Endodermal cell (in vitro differentiated cells): ENCODE measurements at places on chromosomes 7 and 10. TPM values are rescaled to one million over a fixed set of nuclear protein-coding genes. Genes with fewer than 3 reads are reported as not detected.
A peak's percentile ranks its signal among the peaks of the same experiment; 100 is the strongest.

The TNKS2 gene
- total RNA-seq, result 51.0 and 51.3 TPM in 2 replicates

The PLXNA4 gene
- 33.3 and 42.7 TPM in 2 replicates for total RNA-seq

The ST8SIA6 gene
- total RNA-seq, result 0.33 to 0.46 TPM (median 0.40 TPM) in 3 replicates

The NOS3 gene
- total RNA-seq, result 9.1 to 9.7 TPM (median 9.4 TPM) in 3 replicates

The PRF1 gene
- not detected in 2 replicates for total RNA-seq

The SMKR1 gene
- 0.76 to 1.0 TPM (median 0.97 TPM) in 3 replicates for total RNA-seq

The MSMB gene
- 1.7 to 2.4 TPM (median 2.0 TPM) in 3 replicates for total RNA-seq

The CUBN gene
- total RNA-seq, result 0.55 to 2.4 TPM (median 0.75 TPM) in 3 replicates

The GSDME gene
- 9.8 to 19.2 TPM (median 17.9 TPM) in 3 replicates for total RNA-seq

The VPS26A gene
- 38.4 and 41.2 TPM in 2 replicates for total RNA-seq

The STRIP2 gene
- total RNA-seq, result 13.8 and 15.8 TPM in 2 replicates

The SLC39A12 gene
- not detected in 3 replicates for total RNA-seq

DNA sequence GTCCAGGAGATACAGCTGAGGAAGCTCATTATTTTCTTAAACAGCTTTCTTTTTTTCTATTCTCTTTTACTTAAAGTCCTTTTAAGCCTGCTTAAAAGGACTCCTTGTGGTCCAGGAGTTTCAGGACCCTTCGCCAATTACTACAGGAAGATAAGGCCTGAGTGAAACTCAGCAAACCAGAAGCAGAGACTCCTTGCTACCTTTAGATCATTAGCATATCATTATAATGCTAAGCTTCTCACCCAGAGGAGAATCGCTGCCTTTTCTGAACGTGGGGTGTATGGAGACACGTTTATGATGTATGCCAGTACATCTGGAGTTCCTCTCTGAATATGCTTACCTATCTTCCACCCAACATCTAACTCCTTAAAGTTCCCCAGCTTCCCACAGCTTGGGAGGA lies 47.5 kb downstream of the ANKMY2 start:
- peaks cover 20% of the 10 kb centered on the region for H3K4me1 ChIP-seq
- DNase-seq, result no peak
- no peak overlapping the region for H3K4me3 ChIP-seq
- H3K27ac ChIP-seq, result no peak overlapping the region

- no peak overlapping the region for H3K27ac ChIP-seq
- peaks cover 39% of the 10 kb centered on the region for H3K36me3 ChIP-seq
- no peak overlapping the region for H3K4me3 ChIP-seq
- DNase-seq, result no peak
Measured at GRCh38 chr10:11229893-11230292, 212.2 kb downstream of the CELF2 start.

DNA sequence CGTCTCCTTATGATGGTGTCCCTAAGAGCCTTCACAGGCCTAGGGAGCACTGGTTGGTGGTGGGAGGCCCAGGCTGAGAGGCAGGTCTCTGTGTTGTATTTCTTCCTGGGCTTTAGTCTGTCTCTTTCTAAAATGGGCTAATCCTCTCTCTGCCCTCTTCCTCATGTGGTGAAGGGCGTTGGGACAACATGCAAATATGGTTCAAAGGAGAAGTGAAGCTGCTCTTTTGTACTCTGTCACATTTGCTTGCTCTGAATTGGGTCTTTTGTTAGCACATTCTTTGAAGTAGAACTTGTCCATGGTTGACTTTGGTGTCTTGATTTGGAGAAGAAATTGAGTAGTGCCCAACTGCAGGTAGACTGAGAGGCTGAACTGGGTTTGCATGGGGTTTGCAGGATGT lies 814 bp downstream of the HK1 start:
- H3K36me3 ChIP-seq, result no peaks in the 10 kb centered on the region
- H3K4me1 ChIP-seq, result peaks cover 5% of the 10 kb centered on the region
- H3K4me3 ChIP-seq, result no peak overlapping the region
- H3K27ac ChIP-seq, result no peak overlapping the region

- H3K36me3 ChIP-seq, result no peaks in the 10 kb centered on the region
- no peaks in the 10 kb centered on the region for H3K27me3 ChIP-seq
- no peak overlapping the region for H3K27ac ChIP-seq
- DNase-seq, result no peak
Measured at GRCh38 chr7:4416396-4417056, 265.6 kb upstream of the FOXK1 start.

DNA sequence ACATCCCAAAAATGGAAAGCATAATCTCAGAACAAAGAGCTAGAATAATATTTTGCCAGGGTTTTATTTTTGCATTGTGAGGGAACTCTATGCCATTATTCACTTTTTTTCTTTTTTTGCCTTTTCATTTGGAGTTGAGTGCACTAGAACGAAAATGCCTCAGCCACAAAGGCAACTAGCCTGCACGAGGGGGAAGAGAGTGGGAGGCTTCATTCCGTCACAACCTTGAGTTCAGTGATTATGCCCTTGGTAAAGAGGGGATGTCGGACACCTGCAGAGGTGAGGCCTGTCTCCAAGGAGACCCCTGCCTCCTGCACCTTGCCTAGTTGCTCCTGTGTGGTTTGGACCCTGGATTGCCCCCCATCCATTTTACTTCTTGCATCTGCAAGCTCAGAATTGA lies 232.7 kb downstream of the TEX36 start:
- H3K27me3 ChIP-seq, result no peaks in the 10 kb centered on the region
- H3K27ac ChIP-seq, result no peak overlapping the region
- H3K4me1 ChIP-seq, result no peaks in the 10 kb centered on the region
- no peak overlapping the region for H3K4me3 ChIP-seq
- no peak for DNase-seq
- no peaks in the 10 kb centered on the region for H3K36me3 ChIP-seq

DNA sequence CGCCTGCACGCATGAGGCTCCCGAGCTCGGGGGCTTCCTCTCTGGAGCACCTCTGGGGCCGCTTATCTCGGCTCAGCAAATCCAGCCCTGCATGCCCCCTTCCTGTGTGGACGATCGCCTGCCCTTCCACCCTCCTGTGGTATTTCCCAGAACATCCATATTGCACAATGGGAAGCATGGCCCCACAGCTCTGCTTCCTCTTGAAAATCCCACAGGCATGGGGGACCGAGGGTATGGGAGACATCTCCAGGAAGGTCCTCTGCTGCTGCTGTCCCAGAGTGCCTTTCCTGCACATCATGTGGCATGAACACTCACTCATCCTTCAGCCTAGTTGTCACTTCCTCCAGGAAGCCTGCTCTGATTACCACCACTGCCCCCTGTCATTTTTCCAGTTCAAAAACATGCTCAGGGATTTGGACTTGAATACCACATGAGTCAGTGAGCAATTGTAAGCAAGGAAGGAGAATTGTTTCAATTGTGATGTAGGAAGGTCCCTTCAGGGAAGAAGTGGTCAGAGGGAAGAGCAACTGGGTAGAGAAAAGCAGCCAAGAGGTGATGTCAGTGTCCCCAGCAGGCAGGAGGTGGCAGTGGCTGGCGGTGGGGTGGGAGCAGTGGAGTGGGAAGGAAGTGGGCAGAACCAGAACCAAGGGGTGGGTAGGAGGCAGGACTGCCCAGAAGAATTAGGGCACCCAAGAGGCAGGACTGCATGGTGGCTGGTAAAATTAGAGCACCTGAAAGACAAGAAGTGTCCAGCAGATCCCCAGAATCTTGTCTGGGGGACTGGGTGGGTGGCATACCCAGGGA lies 67.5 kb upstream of the ZMIZ1 start:
- H3K36me3 ChIP-seq, result no peaks in the 10 kb centered on the region
- H3K27me3 ChIP-seq, result no peaks in the 10 kb centered on the region
- H3K27ac ChIP-seq, result no peak overlapping the region
- H3K4me3 ChIP-seq, result no peak overlapping the region
- H3K4me1 ChIP-seq, result no peaks in the 10 kb centered on the region

DNA sequence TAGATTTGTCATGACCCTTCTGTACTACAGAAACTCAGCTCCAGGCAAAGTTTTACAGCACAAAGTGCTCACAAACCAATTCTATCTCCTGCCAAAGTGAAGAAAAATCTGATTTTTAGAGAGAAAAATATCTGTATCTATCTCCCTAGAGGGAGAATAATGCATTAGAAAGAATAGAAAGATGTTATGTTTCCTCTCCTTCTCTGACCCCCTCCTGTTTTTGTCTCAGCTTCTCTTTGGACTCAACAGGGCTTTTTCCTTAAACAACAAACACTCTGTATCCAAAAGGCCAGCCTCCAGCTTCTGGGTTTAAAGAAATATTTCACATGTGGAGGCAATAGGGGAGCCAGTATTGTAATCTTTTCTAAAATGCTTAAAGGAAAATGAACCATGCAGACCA lies 627.4 kb downstream of the REEP3 start:
- no peaks in the 10 kb centered on the region for H3K36me3 ChIP-seq
- H3K4me1 ChIP-seq, result no peaks in the 10 kb centered on the region
- no peak for DNase-seq

GRCh38 chr10:131400513-131400912 lies 89.0 kb upstream of the TCERG1L start:
- DNase-seq, result no peak
- H3K36me3 ChIP-seq, result no peaks in the 10 kb centered on the region
- H3K4me3 ChIP-seq, result no peak overlapping the region
- H3K27ac ChIP-seq, result no peak overlapping the region

- H3K4me3 ChIP-seq, result no peak overlapping the region
- no peak overlapping the region for H3K27ac ChIP-seq
- peaks cover 23% of the 10 kb centered on the region for H3K27me3 ChIP-seq
- H3K4me1 ChIP-seq, result no peaks in the 10 kb centered on the region
Measured at GRCh38 chr10:44325596-44326307, 59.1 kb downstream of the CXCL12 start.

- no peaks in the 10 kb centered on the region for H3K27me3 ChIP-seq
- H3K4me3 ChIP-seq, result no peak overlapping the region
- no peak overlapping the region for H3K27ac ChIP-seq
- DNase-seq, result peak; percentile 91
Measured at GRCh38 chr7:76020031-76020714, 25.8 kb upstream of the TMEM120A start.

GRCh38 chr7:80724249-80724871 lies 85.9 kb downstream of the CD36 start:
- H3K27me3 ChIP-seq, result no peaks in the 10 kb centered on the region
- no peaks in the 10 kb centered on the region for H3K36me3 ChIP-seq
- no peak overlapping the region for H3K4me3 ChIP-seq
- no peak for DNase-seq
- H3K27ac ChIP-seq, result no peak overlapping the region
- peaks cover 11% of the 10 kb centered on the region for H3K4me1 ChIP-seq

DNA sequence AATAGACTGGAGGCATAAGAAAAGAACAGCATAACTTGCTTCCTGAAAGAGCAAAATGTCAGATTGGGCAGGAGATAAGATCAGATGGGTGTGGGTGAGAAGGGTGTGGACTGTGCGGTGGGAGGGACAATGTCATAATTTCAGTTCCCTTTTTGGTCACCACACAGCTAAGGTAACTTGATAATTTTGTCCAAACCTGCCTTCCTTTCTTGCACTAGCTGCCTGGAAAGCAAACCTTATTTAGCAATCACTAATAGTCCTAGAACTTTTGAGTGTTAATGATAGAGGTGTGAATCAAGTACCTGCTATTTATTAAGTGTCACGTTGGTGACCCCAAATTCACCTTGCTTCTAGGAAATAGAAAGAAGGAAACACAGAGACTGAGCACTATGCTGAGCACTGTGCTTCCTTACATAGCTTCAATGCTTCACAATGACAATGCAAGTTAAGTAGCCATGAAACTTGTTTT lies 72.4 kb upstream of the SP4 start:
- no peak overlapping the region for H3K27ac ChIP-seq
- no peak overlapping the region for H3K4me3 ChIP-seq
- no peaks in the 10 kb centered on the region for H3K4me1 ChIP-seq
- peaks cover 13% of the 10 kb centered on the region for H3K27me3 ChIP-seq
- no peaks in the 10 kb centered on the region for H3K36me3 ChIP-seq

DNA sequence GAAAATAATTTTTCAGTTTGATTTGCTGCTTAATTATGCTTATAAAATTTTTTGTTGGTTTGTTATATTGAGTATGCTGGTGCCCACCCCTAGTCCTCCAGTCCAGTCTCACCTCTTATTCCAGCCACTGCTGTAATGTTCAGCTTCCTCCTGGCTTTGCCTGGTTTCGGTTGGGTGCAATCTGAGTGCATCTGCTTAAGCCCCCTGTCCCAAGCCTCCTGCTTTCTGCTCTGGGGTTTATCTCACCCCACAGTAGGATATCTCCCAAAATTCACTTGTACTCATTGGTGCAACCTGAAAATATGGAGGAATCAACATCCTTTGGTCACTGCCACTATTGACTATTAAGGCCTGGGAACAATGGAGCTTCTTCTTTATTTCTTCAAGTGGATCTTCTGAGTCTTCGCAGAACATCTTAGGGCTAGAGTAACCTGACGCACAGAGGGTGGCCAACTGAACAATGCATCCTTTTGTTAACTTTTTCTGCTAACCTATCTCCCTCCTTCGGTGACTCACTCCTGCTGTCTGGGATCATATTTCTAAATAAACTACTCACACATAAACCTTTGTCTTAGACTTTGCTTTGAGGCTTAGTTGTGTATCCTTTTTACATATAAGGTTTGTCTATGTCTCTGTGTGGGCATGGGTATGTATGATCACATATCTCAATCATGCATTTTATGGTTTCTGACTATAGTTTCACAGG lies 19.1 kb upstream of the SOSTDC1 start:
- H3K27ac ChIP-seq, result no peak overlapping the region
- no peaks in the 10 kb centered on the region for H3K36me3 ChIP-seq
- peaks cover 4% of the 10 kb centered on the region for H3K4me1 ChIP-seq
- peak; percentile 65 for DNase-seq
- H3K4me3 ChIP-seq, result peak overlapping the region; percentile 16

- DNase-seq, result no peak
- H3K36me3 ChIP-seq, result no peaks in the 10 kb centered on the region
- H3K27ac ChIP-seq, result no peak overlapping the region
- no peaks in the 10 kb centered on the region for H3K4me1 ChIP-seq
- no peaks in the 10 kb centered on the region for H3K27me3 ChIP-seq
- H3K4me3 ChIP-seq, result no peak overlapping the region
Measured at GRCh38 chr7:128121711-128122530, 90.7 kb upstream of the LRRC4 start.

DNA sequence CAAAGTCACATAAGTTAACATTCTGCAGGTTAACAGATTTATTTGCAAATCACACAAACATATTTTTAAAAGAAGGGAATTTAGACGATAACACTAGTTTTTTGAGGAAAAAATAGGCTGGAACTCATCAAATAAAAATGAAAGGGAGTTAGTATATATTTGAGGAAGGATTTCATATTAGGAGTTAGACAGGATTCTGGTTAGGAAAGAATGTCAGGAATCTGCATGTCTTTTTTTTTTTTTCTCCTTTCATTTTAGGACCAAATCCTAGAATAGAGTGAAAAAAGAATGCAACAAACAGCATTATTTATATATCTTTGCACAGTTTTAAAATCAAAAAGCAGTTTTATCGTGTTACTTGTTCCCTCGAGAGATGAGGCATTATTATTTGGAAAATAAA lies 8.9 kb upstream of the TRDMT1 start:
- no peak overlapping the region for H3K27ac ChIP-seq
- H3K4me1 ChIP-seq, result peaks cover 6% of the 10 kb centered on the region
- H3K27me3 ChIP-seq, result no peaks in the 10 kb centered on the region
- H3K4me3 ChIP-seq, result no peak overlapping the region
- no peaks in the 10 kb centered on the region for H3K36me3 ChIP-seq
- no peak for DNase-seq
